SJCRH30 (cell line): ENCODE measurements at places on chromosomes 5 and 9. TPM values are rescaled to one million over a fixed set of nuclear protein-coding genes. Genes with fewer than 3 reads are reported as not detected.

DNA sequence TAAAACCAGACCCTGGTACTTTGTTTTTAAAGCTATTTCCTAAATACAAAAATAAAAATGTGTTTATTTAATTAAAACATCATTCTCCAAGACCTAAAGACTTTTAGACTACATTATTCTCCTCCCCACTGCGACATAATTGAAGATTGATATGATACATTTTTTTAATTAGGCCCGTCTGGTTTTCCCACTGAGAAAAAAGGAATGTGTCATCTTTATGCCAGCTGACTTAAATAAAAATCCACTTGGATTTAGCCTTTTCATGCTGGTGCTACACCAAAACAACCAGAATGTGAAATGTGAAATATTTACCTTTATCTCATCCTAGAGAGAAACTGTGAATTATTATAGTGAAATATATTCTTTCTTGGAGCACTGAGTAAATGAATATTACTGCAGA is 155.5 kb upstream of the PPP1R2B start:
- H3K4me3 ChIP-seq: no peak overlapping the region
- no peaks in the 10 kb centered on the region for H3K27me3 ChIP-seq
- H3K36me3 ChIP-seq: no peaks in the 10 kb centered on the region
- H3K27ac ChIP-seq: no peak overlapping the region
- DNase-seq: no peak
- H3K4me1 ChIP-seq: no peaks in the 10 kb centered on the region

Gene ANXA2R
- 3.3 and 3.5 TPM in 2 replicates for total RNA-seq

GRCh38 chr5:11611011-11611410 is 293.2 kb downstream of the CTNND2 start:
- H3K27me3 ChIP-seq: no peaks in the 10 kb centered on the region
- no peak overlapping the region for H3K27ac ChIP-seq
- DNase-seq: no peak
- no peak overlapping the region for H3K4me3 ChIP-seq

Gene HNRNPAB
- 244 and 266 TPM in 2 replicates for total RNA-seq

Gene FREM1
- total RNA-seq: 10.4 and 12.4 TPM in 2 replicates

Gene FXN
- 13.0 and 14.4 TPM in 2 replicates for total RNA-seq

Gene SLC6A7
- total RNA-seq: not detected in 2 replicates

Gene PCDHB5
- total RNA-seq: 20.4 and 23.8 TPM in 2 replicates

DNA sequence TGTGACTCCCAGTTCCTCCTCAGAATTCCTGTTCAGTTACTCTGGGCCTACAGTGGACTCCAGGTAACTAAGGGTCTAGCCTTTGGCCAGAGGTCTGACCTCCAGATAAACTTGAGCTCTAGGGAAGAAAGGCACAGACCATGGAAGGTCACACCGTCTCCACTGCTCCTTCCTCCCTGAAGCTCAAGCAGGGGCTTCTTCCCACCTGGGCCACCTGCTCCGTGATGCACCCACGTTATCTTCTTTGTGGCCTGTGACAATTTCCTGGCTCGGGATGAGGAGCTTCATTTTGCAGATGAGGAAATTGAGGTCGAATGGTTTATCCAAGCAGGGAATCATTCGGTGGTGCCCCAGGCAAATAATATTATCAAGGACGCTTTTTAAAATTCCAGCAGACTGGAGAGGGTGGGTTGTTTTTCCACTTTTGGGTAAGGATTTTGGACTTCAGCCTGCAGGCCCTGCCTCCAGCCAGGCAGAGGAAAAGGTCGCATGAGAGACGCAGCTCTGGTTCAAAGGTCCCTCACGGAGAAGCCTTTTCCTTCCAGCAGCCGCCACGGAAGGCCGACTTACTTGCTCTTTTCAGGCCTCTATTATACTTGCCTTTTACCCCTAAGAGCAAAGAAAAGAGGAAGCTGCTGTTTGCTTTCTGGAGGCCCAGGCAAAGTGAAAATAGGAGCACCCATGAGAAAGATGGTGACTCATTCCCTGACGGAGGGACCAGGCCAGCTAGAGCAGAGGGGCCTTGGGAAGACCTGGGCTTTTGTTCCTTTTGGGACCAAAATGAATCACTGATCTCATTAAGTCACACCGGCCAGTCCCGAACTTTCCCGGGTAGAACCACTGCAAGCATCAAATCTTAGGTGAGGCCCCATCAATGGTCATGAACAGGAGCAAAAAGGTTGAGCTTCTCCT is 22.8 kb upstream of the DUSP1 start:
- no peak overlapping the region for H3K4me3 ChIP-seq
- peaks cover 33% of the 10 kb centered on the region for H3K4me1 ChIP-seq
- no peaks in the 10 kb centered on the region for H3K36me3 ChIP-seq
- no peak overlapping the region for H3K27ac ChIP-seq
- H3K27me3 ChIP-seq: no peaks in the 10 kb centered on the region
- no peak for DNase-seq

GRCh38 chr9:9284201-9284600 is 1328.6 kb downstream of the PTPRD start:
- H3K4me1 ChIP-seq: no peaks in the 10 kb centered on the region
- H3K27me3 ChIP-seq: no peaks in the 10 kb centered on the region

GRCh38 chr5:143820451-143820850 is 8.5 kb downstream of the HMHB1 start:
- H3K36me3 ChIP-seq: no peaks in the 10 kb centered on the region
- no peak overlapping the region for H3K4me3 ChIP-seq
- H3K4me1 ChIP-seq: no peaks in the 10 kb centered on the region
- H3K27me3 ChIP-seq: no peaks in the 10 kb centered on the region

DNA sequence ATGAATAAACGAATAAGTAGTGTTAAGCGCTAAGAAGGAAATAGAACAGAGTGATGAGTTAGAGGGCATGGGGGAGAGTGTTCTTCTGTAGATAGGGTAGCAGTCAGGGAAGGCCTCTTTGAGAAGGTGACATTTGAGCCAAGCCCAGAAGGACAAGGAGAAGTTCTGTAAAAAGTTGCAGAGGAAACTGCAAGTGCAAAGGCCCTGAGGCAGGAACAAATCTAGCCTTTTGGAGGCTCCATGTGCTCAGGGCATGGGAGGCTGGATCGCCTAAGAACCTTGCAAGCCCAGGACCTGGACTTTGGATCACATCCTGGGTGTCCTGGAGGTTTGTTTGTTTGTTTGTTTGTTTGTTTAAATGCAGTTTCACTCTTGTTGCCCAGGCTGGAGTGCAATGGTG is 8.0 kb downstream of the EIF4E1B start:
- no peak overlapping the region for H3K27ac ChIP-seq
- no peak overlapping the region for H3K4me3 ChIP-seq
- no peaks in the 10 kb centered on the region for H3K4me1 ChIP-seq
- no peak for DNase-seq
- H3K36me3 ChIP-seq: no peaks in the 10 kb centered on the region

DNA sequence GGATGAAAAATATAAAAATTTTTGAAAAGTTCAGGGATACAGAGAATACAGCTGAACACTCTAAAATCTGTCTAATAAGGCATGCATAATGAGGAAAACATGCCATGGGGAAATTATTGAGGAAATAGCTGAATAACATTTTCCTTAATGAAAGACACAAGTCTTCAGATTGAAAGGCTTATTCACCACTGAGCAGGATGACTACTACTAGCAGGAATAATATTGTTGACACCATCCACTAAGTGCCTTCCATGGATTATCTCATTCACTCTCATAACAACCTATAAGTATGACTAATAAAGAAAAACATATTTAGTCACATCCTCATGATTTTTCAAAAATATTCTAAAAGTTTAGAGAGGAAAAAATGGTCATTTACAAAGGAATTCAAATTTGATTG is 96.7 kb upstream of the FER start:
- H3K27ac ChIP-seq: no peak overlapping the region
- no peaks in the 10 kb centered on the region for H3K36me3 ChIP-seq
- no peaks in the 10 kb centered on the region for H3K27me3 ChIP-seq
- H3K4me1 ChIP-seq: no peaks in the 10 kb centered on the region
- no peak for DNase-seq

DNA sequence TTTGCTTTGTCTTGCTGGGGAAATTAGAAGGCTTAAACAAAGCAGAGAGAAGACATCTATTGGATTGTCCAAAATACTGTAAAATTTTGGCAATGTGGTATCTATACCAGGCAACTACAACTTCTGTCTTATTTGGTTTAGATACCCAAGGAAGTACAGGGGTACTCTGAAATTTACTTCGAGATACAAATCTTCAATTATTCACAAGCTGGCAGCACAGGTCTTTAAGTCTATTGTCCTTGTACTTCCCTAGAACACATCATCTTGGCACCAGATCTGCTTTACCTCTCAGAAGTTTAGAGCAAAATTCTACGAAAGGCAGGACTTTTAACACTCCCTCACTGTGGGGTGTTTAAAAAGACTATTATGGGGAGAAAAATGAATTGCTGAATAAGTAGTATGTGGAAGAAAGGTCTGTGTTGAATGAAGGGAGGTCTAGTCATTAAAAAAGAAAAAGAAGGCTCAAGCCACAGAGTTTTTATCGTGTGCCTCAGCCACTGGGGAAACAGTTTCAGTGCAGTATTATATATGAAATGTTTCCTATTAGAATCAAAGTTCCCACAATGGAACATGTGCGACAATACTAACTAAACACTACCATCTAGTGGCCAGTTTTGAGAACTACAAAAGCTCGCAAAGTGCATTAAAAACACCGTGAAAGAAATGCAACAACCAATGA is 93.7 kb downstream of the PDE4D start:
- no peak overlapping the region for H3K27ac ChIP-seq
- H3K4me3 ChIP-seq: no peak overlapping the region
- H3K4me1 ChIP-seq: peaks cover 11% of the 10 kb centered on the region
- DNase-seq: peak; percentile 81
- H3K36me3 ChIP-seq: no peaks in the 10 kb centered on the region

DNA sequence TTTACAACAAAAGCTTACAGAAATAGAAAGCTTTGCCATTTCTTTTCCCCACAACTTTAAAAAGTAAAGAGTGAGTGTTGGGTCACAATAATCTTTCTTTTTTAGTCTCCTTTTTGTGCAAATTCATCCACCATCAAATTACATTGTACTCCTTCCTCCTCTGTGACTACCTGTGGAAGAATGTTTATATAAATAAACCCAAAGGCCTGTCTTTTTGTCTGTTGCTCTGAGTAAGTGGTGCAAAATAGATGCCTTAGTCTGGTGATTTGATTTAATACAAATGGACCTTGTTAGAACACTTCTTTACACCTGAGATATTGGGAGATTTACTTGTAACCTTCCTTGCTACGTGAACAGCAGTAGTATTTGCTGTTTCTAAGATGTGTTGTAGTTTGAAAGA is 53.5 kb upstream of the TAF11L2 start:
- no peaks in the 10 kb centered on the region for H3K36me3 ChIP-seq
- DNase-seq: no peak
- no peak overlapping the region for H3K27ac ChIP-seq
- no peak overlapping the region for H3K4me3 ChIP-seq

DNA sequence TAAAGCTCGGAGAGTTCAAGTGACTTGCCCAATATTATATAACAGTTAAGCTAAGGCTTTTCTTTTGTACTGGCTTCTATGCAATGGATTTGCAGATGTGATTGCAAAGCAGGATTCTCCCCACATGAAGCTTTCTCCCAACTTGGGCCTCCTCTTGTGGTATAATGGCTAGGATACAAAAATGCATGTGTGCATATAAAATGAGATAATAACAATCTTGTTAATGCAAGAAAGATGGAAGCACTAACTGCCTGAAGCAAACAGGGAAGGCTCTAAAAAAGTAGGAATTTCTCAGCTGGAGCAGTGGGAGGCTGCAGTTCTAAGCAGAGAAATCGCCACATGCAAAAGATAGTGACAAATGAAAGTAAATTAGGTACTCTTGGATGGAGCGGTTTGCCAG is 444.2 kb upstream of the RIOK2 start:
- H3K4me1 ChIP-seq: peaks cover 6% of the 10 kb centered on the region; the same call in 1 of the 2 replicates
- H3K27me3 ChIP-seq: no peaks in the 10 kb centered on the region
- H3K36me3 ChIP-seq: no peaks in the 10 kb centered on the region

DNA sequence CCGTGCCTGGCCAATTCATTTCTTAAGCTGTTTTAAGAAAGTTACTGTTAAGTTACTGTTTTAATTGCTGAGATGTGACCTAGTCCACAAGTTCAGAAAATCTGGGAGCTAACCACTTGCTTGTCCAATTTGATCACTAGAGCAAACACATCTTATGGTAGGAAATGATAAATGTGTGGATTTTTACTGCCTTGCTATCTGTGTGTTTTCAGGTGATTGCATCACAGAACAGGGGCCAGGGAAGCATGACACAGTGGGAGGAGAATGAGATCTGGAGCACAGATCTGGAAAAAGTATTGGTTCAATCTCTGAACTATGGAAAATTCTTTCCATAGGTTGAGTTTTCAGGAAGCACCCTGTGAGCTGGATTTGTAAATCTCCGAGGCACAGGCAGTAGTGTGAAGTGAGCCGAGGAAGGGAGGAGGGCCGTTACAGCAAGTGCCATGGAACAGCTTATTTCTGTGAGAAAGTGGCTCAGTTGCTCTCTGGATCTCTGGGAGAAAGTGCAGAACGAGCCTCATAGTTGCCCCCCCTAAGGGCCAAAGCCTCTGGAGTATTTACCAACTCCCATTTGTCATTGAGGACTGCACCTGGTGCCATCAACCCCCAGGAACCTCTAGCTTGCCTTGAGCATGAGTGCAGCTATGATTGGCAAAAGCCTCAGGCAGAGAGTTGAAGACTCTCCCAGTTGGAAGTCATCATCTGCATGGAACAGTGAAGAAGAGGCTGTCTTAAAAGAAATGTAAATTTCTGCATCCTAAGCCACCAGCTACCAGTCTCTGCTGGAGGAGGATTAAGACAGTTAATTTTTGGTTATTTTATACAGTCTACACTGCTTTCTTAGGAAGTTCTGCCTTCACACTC is 161.8 kb upstream of the CLINT1 start:
- H3K4me3 ChIP-seq: no peak overlapping the region
- no peaks in the 10 kb centered on the region for H3K27me3 ChIP-seq
- no peak overlapping the region for H3K27ac ChIP-seq
